ENCODE measurements at places on chromosomes 1 and 21. TPM values are rescaled to one million over a fixed set of nuclear protein-coding genes. Genes with fewer than 3 reads are reported as not detected.

Gene GLMP
- 38.3 TPM for total RNA-seq

Gene DIO1
- total RNA-seq, result not detected

DNA sequence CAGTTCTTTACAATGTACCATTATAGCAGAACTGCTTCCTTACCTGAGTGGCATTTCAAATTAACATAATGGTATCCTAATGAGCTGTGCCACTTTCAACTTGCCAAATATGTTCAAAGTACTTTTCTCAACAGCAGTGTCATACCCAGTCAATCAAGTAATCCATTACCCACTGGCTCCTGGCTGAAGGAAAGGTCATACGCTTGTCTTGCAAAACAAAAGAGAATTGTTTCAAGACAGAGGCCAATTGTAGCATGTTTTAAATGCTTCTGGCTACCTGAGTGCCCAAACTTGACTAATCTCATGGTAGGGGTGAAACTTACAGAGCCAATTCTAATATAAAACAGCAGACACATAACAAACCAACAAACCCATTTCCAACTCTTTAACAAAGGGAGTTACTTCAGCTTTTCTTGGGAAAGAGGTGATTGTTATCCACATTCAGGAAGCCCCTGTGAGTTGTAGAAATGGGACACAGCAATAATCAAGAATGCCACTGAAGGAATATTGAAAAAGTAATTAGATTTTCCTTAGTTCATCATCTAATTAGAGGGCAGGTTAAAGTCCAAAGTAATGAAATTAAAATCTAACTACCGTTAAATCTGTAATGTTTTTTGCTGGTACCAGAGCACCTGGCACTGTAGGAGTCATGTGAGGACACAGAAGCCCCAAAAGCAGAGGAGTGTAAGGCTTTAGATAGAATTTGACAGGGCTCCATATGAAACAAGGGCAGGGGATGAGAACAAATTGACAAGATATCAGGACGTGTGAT, 241.9 kb downstream of the RWDD3 start:
- DNase-seq, result no peak

DNA sequence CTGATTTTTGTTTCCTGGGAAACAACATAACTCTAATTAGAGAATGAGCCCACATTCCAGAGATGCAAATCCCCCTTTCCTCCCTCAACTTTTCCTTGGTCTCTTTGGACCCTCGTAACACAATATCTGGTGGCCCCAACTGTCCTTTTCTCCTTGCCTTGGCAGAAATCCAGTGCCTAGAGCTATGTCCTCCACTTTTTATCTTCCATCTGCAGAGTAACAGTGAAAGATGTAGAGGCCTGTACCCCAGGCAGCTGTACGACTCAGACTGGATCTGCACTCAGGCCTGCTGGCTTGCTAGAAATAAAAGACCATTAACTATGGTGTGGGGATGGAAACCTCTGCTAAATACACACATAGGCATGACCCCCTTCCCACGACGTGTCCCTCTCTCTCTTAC, 72.0 kb downstream of the WARS2 start:
- DNase-seq, result no peak

DNA sequence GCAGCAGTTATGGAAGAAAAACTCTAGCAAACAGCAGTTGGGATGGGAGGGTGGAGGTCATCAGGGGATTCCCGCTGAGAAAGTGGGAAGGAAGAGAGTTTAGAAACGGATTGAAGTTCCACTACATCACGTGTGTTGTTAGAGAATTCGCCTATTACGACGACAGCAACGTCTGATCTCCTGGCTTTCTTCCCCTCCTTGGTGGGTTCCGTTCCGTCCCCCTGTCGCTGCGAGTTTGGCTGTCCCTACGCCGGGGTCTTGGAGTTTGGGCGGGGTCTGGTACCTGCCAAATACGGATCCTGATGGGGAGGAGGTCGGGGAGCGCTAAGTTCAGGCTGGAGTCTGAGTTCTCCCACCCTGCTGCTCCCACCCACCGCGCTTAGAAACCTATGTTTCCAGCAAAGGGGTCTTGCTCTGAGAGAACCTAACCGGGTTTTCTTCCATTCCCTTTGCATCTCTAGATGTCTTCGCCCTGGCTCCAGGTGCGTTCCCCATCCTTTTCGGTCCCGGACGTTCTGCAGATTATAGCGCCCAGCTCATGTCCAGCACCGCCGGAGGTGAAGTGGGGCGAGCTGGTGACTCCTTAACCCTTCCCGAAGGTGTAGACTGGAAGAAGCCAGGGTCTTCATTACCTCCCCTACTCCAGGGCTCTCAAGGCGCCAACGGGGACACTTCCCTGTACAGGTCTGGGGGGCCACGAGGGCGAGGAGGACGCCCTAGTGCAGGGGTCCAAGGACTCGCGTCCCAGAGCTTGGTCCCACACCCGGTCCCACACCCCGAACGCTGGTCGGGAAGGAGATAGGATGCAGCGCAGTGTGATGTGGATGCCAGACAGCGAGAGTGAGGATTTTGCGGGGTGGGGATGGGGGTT, 641 bp upstream of the KCNK2 start:
- no peak for DNase-seq

All from lung microvascular endothelial cell (primary cell).